NCI-H524 (cell line): ENCODE measurements at places on chromosomes 3 and 15.
A peak's percentile ranks its signal among the peaks of the same experiment; 100 is the strongest.

DNA sequence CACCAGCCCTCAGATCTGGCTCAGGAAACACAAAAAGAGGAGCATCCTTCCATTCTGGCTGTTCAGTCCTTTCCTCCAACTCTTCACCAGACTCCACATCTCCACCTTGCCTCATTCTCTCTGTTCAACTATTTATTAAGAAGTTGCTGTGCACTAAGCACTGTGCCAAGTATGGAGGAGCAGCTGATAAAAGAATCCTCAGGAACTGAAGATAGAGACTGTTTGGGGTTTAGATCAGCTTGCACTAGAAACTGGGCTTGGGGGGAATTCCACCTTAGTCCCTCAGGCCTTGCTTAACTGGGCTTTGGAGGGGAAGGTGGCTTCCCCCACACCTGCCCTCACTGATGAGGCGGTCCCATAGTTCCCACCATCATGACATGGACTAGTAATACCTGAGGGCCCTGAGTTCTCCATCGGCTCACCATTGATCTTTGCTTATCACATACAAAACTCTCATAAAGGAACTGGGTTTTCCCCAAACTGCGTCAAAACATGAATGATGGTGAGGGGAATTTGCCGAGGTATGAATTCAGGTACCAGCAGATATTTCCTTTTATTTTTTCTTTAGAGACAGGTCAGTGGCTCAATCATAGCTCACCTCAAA lies 1.7 kb upstream of the CCR8 start:
- no peak for DNase-seq

- peak; percentile 7 for DNase-seq
Observed at GRCh38 chr15:43225201-43225949, 4.6 kb upstream of the EPB42 start.

- no peak for DNase-seq
Observed at GRCh38 chr15:57736591-57736990, 30.1 kb downstream of the POLR2M start.

- no peak for DNase-seq
Observed at GRCh38 chr3:4350789-4351163, 47.6 kb downstream of the SETMAR start.

DNA sequence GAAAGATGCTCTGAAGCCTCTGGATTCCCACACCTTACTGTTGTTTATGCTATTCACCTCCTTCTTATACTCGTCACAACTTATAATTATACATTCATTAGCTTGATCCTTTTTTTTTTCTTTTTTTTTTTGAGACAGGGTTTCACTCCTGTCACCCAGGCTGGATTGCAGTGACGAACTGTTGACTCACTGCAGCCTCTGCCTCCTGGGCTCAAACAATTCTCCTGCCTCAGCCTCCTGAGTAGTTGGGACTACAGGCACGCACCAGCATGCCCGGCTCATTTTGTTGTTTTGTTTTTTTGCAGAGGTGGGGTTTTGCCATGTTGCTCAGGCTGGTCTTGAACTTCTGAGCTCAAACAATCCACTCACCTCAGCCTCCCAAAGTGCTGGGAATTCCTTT lies 143.6 kb downstream of the PLCL2 start:
- no peak for DNase-seq

DNA sequence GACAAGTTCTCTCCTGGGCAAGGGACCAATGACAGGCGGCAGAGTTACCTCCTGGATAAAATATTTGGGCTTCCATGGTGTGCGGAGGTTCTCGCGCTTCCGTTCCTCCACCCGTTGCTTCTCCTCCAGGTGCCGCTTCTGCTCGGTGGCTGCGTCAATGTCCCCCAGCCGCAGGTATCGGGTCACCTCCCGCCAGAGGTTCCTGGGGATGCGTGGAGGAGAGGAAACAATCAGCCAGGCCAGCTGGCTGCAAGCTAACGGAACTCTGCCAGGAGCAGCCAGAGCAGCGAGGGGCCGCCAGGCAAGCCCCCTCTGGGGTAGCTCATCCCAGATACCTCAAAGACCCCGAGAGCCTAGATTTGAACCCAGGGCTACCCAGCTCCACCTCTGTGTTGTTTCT lies 131.3 kb downstream of the STT3B start:
- no peak for DNase-seq

- DNase-seq: no peak
Observed at GRCh38 chr15:39499681-39500080, 81.2 kb upstream of the THBS1 start.

DNA sequence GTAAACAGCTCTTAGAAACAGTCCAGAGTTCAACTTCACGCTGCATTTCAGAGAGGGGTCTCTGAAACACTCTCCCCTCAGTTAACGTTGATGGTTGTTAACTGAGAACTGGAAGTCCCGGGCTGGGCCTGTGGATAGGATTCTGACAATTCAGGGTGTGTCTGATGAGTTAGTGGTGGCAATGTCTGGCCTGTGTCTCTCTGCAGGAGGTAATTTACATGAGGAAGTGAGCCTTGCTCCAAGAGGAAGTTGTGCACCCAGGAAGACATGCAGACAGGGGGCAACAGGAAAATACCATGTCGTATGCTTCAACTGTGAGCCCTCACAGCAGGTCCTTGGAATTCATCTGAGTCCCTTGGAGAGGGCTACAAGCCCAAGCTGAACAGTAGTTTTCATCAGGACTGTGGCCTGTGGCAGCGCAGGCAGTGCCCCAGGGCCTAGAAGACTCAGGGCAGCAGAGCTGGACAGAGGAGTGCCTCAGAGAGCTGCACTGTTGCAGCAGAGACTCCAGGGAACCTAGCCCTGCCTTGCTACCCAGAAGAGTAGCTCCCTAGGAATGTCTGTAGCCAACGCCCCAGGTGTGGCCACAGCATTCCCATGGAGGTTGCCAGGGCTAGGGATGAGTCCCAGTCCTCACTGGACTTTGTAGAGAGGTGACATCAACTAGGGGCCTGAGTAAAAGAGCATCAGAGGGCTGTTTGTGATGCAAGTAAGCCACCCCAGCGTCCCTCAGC lies 104.6 kb upstream of the SELENOK start:
- DNase-seq: no peak

GRCh38 chr3:150583028-150583427 lies 20.1 kb upstream of the SELENOT start:
- no peak for DNase-seq

- no peak for DNase-seq
Observed at GRCh38 chr3:11632966-11633365, 10.7 kb downstream of the VGLL4 start.

- DNase-seq: no peak
Observed at GRCh38 chr15:38312190-38312589, 59.6 kb downstream of the SPRED1 start.

GRCh38 chr3:140078940-140079339 lies 144.0 kb downstream of the CLSTN2 start:
- no peak for DNase-seq

DNA sequence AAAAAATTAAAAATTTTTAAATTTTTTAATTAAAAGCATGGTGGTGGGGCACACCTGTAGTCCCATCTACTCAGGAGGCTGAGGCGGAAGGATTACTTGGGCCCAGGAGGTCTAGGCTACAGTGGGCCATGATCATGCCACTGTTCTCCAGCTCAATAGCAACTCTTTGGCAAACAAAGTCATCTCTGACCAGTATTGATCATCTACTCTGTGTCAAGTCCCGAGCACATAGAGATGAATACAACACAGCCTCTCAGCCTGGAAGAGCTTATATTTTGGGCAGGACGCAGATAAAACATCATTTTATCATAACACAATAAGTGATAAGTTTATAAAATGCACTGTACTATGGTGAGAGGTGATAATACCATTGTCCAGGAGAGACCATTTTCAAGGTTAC lies 281.6 kb upstream of the GADL1 start:
- DNase-seq: no peak

DNA sequence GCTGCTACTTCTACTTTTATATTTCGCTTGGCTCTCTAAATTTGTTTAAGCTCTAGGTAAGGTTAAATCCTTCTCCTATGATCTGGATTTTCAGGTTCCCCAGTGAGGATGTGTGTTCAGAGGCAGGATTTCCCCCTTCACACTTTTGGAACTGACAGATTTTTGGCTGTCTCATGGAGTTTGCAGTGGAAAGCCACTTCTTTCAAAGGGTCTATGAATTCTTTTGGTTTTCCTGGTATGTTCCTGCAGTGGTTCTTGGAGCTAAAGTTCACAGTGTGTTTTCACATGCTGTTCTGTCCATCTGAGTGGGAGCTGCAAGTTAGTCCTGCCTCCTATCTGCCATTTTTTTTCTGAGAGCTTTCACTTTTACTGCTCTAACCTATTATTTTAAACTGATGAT lies 21.6 kb upstream of the TIGIT start:
- no peak for DNase-seq

DNA sequence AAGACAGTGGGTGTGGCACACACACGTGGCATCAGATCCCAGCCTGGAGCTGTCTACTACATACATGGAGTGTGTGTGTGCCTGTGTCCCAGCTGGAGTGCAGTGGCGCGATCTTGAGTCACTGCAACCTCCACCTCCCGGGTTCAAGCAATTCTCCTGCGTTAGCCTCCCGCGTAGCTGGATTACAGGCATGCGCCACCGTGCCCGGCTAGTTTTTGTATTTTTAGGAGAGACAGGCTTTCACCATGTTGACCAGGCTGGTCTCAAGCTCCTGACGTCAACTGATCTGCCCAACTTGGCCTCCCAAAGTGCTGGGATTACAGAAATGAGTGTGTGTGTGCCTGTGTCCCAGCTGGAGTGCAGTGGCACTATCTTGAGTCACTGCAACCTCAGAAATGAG lies 108.8 kb downstream of the IL12A start:
- DNase-seq: no peak

DNA sequence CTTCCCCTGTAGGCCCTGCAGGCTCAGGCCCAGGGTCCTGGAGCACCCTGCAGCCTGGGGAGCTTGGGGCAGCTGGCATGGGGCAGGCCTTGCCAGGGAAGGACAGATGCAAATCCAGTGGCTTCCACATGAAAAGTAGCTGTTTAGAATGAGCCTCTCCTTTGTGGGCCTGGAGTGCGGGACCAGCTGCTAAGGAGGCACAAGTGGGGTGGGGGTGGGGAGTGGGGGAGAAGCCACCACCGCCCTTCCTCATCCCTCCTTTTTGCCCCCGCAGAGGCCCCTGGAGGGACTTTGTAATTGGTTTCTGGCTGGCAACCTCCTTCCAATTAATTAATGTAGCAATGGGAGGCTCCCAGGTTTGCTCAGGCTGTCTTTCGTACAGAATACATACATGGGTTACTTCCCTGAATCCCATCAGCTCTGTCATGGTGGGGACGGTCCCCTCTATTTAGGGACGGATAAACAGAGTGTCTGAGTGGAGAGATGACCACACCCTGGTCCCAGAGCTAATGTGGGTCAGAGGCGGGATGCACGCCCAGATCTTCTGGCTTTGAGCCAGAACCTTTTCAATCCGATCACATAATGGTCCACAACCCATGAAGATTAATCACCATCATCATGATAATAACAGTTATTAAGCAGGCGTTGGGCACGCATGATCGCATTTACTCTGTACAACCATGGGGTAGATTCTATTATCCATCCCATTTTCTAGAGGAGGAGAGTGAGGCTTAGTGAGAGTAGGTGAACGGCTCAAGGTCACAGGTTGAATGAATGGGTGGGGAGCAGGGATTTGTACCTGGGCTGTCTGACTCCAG lies 6.2 kb downstream of the CORO2B start:
- peak; percentile 92 for DNase-seq

- DNase-seq: no peak
Observed at GRCh38 chr3:196931828-196932587, 10.3 kb downstream of the NCBP2 start.

GRCh38 chr15:45169608-45170480 lies 17.9 kb downstream of the SHF start:
- DNase-seq: peak; percentile 96

DNA sequence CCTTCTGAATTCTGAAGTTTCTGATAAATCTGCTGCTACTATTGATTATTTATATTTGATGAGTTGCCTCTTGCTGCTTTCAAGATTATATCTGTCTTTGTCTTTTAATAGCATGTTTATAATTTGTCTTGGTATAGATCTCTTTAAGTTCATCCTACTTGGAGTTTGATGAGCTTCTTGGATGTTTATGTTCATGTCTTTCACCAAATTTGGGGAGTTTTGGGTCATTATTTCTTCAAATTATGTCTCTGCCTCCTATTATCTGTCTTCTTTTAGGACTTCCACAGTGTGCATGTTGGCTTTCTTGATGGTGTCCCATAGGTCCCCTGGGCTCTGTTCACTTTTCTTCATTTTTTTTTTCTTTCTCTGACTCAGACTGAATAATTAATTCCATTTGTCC lies 32.3 kb upstream of the EDEM1 start:
- no peak for DNase-seq

- no peak for DNase-seq
Observed at GRCh38 chr3:152973575-152973974, 138.6 kb downstream of the P2RY1 start.

- no peak for DNase-seq
Observed at GRCh38 chr3:179045719-179046402, 25.7 kb downstream of the ZMAT3 start.

- no peak for DNase-seq
Observed at GRCh38 chr3:124969963-124970722, 35.6 kb upstream of the MUC13 start.

DNA sequence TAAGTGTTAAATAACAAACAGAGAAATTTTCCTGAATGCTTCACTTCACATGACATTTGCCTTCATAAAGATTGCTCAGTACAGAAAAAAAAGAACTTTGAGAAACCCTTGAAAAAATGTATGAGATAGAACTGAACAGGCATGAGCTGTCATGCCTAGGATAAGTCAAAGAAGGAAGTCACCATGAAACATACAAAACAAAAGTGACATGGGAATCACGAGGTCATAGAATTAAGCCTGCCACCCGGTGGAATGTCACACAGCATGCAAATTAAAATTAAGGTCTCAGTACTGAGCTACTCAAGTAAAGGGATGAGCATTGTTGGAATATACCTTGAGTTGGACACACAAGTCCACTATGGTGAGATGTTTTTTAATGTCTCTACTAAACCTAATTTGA lies 652.5 kb upstream of the NECTIN3 start:
- DNase-seq: peak; percentile 22

GRCh38 chr3:168071591-168072322 lies 24.0 kb downstream of the GOLIM4 start:
- no peak for DNase-seq

DNA sequence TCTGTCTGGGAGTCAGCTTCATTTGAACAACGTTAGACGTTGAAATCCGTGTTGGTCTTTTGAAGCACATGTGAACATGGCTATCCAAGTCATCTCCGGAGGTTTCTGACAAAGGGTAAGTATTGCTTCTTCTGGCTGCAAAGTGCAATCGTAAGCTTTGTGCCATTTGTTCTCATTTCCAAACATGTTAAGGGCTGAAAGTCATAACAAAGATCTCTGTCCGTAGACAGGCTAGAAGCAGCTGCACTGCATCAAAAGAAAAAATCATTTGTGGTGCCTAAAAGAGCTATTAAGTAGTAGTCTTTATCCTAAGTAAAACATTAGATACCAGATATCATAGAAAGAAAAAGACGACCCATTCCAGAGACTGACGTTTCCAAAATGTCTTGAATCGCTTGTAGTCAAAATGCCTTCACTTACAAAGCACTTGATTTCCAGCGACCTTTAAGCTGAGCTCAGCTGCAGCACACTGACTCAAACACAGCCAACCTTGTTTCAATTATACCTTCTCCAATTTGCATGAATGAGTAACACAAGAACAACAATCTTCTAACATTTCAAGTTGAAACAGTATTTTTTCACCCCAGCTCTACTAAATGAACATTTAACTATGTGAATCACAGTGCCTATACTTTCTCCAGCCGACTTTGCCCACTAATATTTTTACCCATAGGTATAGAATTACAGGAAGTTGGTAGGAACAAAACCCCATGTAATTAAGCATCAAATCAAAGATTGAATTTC lies 76.6 kb downstream of the NEDD4 start:
- DNase-seq: no peak
